Neural progenitor cell (in vitro differentiated cells): ENCODE measurements at places on chromosomes 1 and 21. TPM values are rescaled to one million over a fixed set of nuclear protein-coding genes. Genes with fewer than 3 reads are reported as not detected.

GRCh38 chr1:234730770-234731568 lies 121.0 kb upstream of the IRF2BP2 start:
- no peak for DNase-seq

The SGIP1 gene
- 4.2 and 6.6 TPM in 2 replicates for total RNA-seq

The SLC5A9 gene
- not detected in 2 replicates for total RNA-seq

- DNase-seq, result no peak
These were observed 11.4 kb downstream of the ALDH9A1 start for GRCh38 chr1:165686971-165687433.

The KDF1 gene
- total RNA-seq, result 1.1 TPM in 1 of 2 replicates, not detected in the other

- no peak for DNase-seq
These were observed 1.1 kb downstream of the HLX start for GRCh38 chr1:220880362-220880670.

DNA sequence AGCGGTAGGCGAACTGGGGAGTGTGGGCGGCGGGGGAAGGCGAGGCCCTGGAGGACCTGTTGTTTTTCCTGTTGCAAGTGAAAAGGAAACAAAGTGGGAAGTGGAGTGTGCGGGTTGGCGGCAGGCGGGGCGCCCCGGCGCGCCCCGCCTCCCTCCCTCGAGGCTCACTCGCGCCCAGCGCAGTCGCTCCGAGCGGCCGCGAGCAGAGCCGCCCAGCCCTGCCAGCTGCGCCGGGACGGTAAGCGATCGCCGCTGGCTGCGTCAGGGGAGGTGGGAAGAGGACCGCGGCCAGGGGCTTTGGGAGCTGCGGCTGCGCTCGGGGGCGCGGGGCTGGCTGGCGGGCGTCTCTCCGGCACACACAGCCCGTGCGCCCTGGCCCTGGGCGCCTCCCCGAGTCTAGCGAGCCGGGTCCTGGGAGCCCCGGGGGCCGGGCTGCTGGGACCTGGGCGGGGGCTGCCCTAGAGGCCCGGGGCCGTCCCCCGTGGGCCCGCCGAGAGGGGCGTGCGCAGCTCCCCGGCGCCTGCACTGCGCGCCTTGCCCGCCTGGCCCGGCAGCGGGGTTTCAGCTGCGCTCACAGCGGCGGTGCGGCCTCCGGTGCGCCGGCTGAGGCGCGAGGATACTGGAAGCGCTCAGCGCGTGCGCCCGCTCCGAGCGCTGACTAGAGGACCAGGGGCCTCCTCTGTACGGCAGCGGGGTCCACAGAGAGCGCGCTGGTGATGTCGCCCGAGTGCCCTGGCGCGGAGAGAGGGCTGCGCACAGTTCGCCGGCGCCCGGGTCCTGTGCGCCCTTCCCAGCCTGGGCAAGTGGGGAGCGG lies at the start of gene PIK3CD:
TSS of gene PIK3CD (plus strand) at position 167 of the 814 bp plus-strand sequence. CDS start 58,725 bp downstream, outside the sequence.
- DNase-seq, result peak; percentile 89

The SPSB1 gene
- total RNA-seq, result 2.8 and 7.1 TPM in 2 replicates

- DNase-seq, result no peak
These were observed 4.0 kb downstream of the FBLIM1 start for GRCh38 chr1:15762546-15762945.

GRCh38 chr1:66519992-66520391 lies 14.0 kb upstream of the SGIP1 start:
- no peak for DNase-seq

- no peak for DNase-seq
These were observed 2.1 kb downstream of the B4GALT2 start for GRCh38 chr1:43981135-43981491.

DNA sequence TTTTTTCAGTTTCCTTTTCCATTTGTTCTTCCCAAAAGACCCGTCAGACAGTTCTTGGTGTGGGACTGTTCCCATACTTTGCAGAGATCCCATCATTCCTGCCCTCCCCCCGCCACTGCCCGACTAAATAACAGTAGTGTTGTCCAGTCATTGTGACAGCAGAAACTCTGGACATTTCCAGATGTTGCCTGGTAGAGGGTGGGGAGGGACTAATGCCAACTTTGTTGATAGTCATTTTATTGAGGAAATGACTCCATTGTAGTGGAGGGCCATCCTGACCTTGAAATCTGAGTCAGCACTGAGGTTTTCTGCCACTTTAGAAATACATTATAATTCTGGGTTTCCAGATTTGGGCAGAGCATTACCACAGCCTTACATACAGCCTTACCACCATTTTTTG lies 85.4 kb downstream of the CEP350 start:
- DNase-seq, result no peak
